ENCODE measurements at places on chromosomes 1 and 21. TPM values are rescaled to one million over a fixed set of nuclear protein-coding genes. Genes with fewer than 3 reads are reported as not detected.

LRIG2 gene
- 7.5 TPM for total RNA-seq

ADORA1 gene
- 0.10 TPM for total RNA-seq

FRRS1 gene
- 0.82 TPM for total RNA-seq

SLC25A34 gene
- 2.8 TPM for total RNA-seq

FAM78B gene
- 1.5 TPM for total RNA-seq

LCE1F gene
- total RNA-seq = not detected

SMIM12 gene
- 73.8 TPM for total RNA-seq

TMEM81 gene
- 3.1 TPM for total RNA-seq

KRTAP10-1 gene
- not detected for total RNA-seq

SH2D5 gene
- total RNA-seq = 2.1 TPM

KRTAP19-2 gene
- total RNA-seq = not detected

All from activated T-cell treated with anti-CD3 and anti-CD28 coated beads, Interleukin-2, amount 50 U/mL, for 4 hours (primary cell).